ENCODE measurements at places on chromosomes 1 and 21. TPM values are rescaled to one million over a fixed set of nuclear protein-coding genes. Genes with fewer than 3 reads are reported as not detected.

DNA sequence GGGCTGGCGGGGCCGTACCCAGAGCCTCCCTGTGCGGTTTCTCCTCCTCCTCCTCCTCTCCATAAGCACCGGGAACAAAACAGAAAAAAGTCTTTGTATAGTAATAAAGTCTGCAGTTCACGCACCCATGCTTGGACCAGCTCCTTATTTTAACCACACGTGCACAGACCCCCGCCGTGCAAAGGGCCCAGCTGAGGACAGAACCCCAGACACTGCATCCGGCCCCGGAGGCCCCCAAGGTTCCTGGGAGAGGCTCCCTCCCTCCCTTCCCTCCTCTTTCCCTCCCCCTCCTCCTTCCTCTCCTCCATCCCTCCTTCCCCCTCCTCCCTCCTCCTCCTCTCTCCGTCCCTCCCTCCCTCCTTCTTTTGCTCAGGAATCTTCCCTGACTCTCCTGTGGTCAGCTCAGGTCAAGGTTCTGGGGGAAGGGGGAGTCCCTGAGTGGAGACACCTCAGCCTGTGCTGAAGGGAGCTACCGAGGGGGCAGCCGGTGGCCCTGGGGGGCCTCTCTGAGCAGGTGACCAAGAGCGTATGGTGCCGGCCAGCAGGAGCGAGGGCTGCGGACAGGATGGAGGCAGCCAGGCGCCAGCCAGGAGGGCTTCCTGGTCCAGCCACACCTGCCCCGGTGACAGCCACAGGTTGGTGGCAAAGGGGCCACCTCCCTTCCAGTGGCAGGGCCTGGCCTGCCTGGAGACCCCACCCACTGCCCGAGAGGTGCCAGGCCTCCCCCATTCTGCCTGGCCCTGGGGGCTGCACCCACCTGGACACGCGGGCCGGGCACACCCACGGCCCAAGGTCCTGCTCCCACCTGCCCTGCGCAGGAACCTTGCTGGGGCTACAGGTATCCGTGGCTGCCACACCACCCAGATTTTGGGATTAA lies 3.2 kb upstream of the TTLL10 start:
- DNase-seq = no peak

OR10Z1 gene
- total RNA-seq = not detected

SLAMF1 gene
- 18.6 TPM for total RNA-seq

DNA sequence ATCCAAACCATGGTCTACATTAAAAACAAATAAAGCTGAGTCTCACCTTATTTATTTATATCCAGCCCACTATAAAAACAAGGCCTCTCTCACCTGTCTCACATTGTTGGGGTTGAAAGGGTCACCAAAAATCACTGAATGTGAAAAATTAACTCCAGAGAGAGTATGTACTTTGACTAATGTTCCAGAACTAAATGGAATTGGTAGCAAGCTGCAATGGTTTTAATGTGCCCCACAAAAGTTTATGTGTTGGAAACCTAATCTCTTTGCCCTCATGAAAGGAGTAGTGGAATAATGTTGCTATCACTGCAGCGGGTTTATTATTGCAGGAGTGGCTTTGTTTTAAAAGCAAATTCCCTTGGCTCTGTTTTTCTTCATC lies 230.3 kb downstream of the LTN1 start:
- DNase-seq = no peak

DNALI1 gene
- not detected for total RNA-seq

VHLL gene
- total RNA-seq = not detected

LGR6 gene
- total RNA-seq = 1.7 TPM

- DNase-seq = no peak
Measured at GRCh38 chr1:34330061-34330460, 153.4 kb downstream of the C1orf94 start.

SMCP gene
- total RNA-seq = not detected

- DNase-seq = no peak
Measured at GRCh38 chr1:167642501-167642826, 12.4 kb downstream of the RCSD1 start.

- DNase-seq = no peak
Measured at GRCh38 chr1:27143401-27143800, 11.5 kb downstream of the SLC9A1 start.

- DNase-seq = peak; percentile 16
Measured at GRCh38 chr1:230176871-230177411, 109.9 kb downstream of the GALNT2 start.

SH2D1B gene
- not detected for total RNA-seq

BLACAT1 gene
- not detected for total RNA-seq

C1orf74 gene
- 0.75 TPM for total RNA-seq

GRCh38 chr1:97337250-97338030 lies 583.4 kb downstream of the DPYD start:
- no peak for DNase-seq

CA6 gene
- 2.4 TPM for total RNA-seq

OR2T34 gene
- not detected for total RNA-seq

Data from CD8-positive, alpha-beta T cell (primary cell).